ENCODE measurements at places on chromosomes 6 and 20.

GRCh38 chr20:11677428-11677827 lies 240.3 kb upstream of the BTBD3 start:
- no peak for DNase-seq

DNA sequence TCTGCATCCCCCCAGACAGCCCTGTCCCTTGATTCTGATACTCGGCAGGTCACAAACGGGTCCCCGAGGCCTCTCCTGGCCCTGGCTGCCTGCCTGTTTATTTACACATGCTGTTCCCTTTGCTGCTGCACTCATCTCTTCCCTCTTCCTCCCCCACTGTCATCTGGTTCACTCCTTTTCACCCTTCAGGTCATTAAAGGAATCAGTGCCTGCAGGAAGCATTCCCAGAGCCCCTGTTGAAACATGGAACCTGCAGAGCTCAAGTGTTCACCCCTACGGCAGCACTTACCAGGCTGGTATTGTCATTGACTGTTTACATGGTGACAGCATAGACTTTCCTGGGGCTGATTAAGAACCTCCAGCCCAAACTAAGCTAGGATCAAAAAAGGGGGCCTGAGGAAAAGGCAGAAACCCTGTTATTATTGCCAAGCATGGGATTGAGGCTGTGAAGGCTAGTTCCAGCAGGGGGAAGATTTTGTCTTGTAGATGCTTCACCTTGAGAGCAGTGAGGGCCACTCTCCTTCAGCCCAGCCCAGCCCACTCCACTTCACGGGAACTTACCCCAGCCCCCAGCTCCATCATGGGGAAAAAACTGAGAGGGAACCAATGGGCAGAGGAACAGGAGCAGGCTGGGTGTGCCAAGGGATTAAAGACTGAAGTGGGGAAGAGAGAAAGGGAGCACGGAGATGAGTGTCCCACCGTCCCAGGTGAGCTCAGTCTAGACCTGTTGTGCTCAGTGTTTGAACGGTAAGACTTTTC lies 73.2 kb downstream of the JPH2 start:
- DNase-seq: no peak

DNA sequence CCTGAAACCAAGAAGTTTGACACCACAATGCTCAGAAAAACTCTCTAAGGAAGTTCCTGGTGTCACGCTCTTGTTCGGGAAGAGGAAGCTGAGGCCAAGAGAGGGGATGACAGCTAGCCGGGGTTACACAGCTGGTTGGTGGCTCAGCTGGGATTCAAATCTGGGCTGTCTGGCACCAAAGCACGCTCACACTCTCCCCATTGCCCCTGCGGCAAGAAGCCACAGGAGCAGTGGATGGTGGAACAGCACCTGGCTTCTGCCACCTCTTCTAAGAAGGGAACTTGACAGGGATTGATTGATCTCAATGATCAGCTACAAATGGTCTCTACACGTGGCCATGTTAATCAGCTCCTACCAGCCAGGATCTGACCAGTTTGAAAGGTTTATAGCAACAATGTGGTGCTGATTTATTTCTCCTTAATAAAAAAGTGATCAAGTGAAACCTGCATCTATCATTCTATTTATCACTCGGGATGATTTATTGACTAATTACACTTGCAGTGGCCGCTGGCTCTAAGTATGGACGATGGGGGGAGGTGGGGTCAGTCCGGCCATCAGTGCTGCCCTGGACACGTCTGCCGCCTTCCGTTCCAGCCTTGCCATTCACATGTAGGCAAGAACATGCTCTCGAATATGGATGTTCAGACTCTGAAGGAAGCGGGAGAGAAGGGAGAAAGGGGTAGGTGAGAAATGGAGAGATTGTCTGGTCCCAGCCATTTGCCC lies 71.9 kb upstream of the TOP1 start:
- DNase-seq: no peak

DNA sequence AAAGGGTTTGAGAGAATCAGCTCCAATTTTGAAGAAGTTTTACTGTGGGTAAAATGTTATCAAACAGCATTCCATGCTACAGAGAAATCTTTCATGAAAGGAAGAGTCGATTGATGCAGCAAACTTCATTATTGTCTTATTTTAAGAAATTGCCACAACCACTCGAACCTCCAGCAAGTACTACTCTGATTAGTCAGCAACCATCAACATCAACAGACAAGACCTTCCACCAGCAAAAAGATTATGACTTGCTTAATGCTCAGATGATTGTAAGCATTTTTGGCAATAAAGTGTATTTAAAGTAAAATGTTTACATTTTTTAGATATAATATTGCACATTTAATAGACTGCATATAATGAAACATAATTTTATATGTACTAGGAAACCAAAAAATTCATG lies 87.5 kb downstream of the AKAP7 start:
- DNase-seq: no peak

DNA sequence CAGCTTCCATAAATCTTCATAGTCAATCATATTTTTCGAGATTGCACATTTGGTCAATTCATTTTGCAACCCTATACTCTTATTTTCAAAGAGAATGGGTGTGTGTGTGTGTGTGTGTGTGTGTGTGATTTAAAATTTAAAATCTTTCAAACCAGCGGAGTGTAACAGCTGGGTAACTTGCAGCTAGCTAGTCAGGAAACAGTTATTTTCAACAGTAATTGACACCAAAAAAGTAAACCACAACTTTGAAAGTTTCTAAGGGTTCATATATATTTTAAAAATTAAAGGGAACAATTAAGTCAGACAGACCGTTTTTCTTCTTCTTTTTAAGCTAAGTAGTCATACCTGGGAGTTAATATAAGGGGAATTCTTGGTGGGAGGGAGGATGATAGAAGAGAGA lies 57.0 kb downstream of the PRR18 start:
- DNase-seq: no peak

DNA sequence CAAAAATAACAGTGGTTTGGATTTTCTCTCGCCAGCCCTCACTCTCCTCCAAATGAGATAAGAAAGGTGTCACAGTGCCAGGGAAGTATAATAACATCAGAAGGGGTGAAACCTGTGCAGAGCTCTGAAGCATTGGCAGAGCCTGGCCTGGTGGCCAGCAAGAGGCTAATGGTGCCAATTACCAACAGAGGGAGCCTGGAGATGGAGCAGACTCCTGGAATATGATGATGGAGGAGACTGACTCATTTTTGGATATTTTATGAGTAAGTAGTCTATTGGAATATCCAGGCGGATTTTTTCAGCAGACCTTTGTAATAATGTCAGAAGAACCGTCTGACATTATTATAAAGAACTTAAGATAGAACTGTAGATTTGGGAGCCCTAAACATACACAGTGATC lies 442.6 kb upstream of the MARCKS start:
- no peak for DNase-seq

GRCh38 chr6:2804516-2804915 lies 37.1 kb downstream of the SERPINB1 start:
- DNase-seq: no peak

DNA sequence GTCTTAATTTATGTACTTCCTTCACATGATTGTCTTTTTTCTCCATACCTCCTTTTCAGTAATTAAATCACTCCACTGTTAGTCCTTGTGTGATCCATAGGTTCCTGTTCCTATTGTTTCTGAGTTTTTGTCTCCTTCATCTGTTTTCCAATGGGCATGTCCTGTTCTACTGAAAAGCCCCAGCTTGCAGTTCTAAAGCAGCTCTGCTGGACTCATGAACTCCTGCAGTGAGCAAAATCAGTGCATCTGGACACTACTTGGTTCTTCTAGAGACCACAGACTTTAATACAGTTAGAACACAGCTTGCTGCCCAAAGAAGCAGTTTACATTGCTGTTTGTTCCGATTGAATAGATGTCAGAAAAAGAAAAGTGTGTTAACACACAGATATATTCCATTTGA lies 593.3 kb upstream of the HS3ST5 start:
- no peak for DNase-seq

DNA sequence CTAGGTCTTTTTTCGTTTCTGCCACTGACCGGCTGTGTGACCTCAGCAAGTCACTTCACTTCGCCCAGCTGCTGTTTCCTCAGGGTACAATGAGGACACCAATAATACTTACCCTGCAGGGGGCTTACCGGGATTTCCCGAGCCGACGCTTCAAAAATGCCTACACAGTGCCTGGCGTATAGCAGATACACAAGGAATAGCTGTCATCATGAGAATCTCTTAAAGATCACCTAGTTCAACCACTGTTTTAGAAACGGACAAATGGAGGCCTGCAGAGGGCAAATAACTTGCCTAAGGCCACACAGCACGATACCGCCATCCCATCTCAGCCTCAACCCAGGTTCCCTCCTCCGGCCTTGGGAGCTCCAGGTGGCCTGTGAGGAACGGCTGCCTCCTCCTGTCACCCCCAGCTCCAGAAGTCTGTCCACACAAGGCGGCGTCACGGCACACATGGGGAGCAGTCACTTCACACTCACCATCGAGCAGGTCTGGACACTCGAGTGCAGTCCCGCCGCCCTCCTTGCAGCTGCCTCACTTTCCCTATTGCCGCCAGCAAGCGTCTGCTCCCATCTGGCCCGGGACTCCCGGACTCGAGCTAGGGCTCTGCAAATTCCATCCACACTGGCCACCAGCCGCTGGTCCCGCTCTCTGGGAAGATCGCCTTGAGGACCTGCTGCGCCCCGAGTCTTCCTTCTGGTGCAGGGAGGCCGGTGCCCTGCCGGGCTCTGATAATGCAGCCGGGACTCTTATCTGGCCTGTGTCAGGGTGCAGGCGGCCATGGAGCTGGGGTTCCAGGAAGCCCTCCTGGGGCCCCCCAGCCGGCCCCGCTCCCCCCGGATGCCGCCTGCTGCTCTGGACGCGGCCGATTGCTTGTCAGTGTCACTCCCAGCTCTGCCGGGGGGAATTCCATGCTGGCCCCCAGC lies at the start of gene RIPOR3:
RIPOR3 (minus strand) TSS at position 893 of the 923 bp plus-strand sequence; CDS start at position 479, 414 bp downstream.
- no peak for DNase-seq

DNA sequence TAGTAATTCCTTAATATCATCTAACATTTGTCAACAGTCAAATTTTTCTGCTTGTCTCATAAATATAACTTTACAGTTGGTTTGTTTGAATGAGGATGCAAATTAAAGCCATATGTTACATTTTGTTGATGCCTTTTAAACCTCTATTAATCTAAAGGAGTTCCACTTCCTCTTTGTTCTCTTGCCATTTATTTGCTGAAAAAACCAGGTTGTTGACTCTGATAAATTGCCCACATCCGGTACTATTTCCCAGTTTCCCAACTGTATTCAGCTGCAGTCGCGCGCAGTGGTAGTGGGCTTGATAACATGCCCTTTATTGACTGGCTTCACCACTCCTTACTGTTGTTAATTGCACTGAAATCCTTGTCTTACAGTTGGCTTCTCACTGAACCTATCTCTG lies 32.8 kb upstream of the SIRPB2 start:
- no peak for DNase-seq

DNA sequence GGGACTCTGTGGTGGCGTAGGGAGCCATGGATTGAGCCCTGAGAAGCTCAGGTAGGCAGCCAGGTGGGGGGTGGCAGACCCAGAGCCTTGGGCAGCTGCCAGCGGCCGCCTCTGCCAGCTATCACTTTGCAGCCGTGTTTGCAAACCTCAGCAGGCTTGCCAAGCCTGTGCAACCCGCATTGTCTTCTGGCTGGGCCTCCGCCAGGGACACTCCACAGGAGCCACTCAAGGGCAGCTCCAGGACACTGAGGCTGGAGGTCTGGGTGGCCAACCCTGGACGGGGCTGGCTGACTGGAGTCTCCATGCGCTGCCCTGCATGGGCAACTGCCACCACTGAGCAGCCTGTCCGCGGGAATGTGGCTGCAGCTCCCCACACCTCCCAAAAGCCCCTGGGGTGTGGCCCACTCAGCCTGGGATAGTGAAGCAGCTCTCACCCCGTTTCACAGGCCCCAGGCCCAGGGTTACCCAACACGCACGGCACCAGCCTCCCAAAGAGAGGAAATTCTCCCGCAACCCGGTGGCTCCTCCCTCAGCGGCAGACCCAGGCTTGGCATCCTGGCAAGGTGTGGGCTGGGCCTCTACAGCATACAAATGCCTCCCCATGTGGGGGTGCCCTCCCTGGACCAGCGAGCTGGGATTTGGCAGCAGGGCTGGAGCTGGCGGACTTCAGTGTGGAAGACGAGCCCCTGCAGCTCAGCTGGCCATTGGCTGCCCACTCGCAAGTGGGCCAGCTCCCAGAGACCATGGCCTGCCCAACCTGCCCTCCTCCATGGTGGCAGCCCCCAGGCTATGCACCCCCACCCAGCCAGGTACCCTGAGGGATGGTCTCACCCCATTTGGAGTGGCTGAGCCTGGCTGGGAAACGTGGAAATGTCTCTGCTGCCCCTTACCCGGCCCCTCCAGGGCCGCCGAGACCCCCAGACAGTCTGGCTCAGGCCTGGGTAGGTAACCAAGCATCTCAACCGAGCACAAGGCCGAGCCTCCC lies 2.9 kb downstream of the CHRNA4 start:
- no peak for DNase-seq

DNA sequence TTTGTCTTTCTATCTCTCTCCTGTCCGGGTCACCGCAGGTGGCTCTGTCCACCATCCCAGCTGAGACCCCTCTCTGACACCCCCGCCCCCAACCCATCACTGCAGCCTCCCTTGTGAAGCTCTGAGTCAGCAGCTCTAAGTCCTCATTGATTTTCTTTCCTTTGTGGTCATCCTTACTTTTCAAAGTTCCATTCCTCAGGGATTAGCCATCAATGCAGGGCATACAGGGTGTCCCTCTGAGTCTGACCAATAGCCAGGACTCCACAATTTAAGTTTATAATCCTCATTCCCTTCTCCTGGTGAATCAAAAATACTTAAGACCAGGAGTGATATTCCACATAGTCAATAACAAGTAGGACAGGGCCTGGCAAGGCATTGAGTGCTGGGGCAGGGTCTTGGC lies 333.3 kb upstream of the CNR1 start:
- DNase-seq: no peak

DNA sequence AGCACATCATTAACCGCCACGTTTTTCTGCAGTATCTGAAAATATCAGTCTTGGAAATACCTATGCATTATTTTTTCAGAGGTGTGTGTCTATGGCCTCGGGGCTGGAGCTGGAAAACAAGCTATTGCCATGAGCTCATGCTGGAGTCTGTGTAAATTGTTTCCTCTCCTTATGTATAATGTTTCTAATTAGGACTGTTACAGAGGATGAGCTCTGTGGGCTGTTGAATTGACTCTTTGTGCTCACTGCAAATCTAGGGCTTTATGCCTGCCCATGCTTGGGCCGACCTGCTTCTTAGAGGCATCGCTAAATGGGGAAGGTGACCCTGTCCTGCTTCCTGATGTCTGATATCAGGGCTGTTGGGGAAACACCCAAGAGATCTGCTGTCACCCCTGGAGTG lies 80.8 kb upstream of the SLC22A16 start:
- DNase-seq: peak; percentile 38

Data from NCI-H1436 (cell line).